ENCODE measurements at places on chromosomes 3 and 15.

- no peak for DNase-seq
These were observed 140.4 kb downstream of the SATB1 start for GRCh38 chr3:18284716-18285115.

GRCh38 chr3:113532698-113533533, 561 bp downstream of the SIDT1 start:
- no peak for DNase-seq

GRCh38 chr3:42063888-42064287, 27.3 kb upstream of the TRAK1 start:
- DNase-seq = no peak

GRCh38 chr3:155745795-155746550, 1.1 kb upstream of the PLCH1 start:
- DNase-seq = peak; percentile 60
